ENCODE measurements at places on chromosomes 11 and 22.

DNA sequence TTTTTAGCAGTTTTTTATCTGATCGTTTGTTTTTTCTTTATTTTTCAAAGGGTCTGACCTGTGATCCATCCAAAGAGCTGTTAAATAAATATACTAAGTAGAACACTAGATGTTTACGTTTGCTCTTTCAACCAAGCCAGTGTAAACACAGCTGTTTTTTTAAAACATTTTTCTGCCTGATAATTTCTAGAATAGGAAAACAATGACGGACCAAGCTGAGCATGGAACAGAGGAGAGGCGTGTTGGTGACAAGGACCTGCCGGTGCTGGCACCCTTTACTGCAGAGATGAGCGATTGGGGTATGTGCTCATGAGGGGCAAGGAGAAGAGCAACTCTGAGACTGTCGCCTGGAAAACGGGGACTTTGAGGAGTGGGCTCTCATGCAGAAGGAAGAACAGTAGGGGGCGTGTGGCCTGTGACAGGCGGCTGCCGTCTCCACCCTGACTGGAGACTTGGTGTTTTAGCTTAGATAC lies 28.6 kb upstream of the PANX2 start:
- DNase-seq: no peak

GRCh38 chr11:119055901-119056300 lies 1.1 kb downstream of the HYOU1 start:
- DNase-seq: no peak

DNA sequence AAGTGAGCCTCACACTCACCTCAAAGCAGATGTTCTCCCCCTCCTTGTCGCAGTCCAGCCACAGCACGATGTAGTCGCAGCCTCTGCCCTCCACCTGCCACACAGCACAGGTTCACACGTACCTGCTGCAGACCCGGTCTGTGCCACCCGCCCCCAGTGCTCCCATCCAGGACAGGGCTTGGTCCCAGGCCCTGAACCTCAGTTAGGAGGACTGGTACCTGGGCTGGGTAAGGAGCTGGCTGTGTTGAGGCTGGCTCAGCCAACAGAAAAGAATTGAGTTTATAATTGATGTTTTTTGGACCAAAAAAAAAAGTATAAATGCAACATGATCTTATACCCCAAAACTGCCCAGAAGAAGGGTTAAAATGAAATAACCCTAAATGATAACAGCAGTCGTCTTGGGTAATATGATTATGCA lies 10.7 kb downstream of the TOP3B start:
- DNase-seq: no peak

DNA sequence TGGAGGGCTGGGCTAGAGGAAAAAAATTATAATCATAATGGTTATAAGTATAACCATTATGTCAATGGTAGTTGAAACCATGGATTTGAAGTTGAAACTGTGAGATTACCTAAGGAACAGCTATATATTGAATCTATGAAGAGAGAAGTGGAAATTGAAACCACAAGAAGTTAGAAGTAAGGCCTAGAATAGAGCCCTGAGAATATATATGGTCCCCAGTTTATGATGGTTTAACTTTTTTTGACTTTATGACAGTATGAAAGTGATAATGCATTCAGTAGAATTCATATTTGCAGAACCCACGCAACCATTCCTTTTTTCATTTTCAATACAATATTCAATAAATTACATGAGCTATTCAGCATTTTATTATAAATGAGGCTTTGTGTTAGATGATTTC lies 15.0 kb downstream of the AASDHPPT start:
- DNase-seq: no peak

DNA sequence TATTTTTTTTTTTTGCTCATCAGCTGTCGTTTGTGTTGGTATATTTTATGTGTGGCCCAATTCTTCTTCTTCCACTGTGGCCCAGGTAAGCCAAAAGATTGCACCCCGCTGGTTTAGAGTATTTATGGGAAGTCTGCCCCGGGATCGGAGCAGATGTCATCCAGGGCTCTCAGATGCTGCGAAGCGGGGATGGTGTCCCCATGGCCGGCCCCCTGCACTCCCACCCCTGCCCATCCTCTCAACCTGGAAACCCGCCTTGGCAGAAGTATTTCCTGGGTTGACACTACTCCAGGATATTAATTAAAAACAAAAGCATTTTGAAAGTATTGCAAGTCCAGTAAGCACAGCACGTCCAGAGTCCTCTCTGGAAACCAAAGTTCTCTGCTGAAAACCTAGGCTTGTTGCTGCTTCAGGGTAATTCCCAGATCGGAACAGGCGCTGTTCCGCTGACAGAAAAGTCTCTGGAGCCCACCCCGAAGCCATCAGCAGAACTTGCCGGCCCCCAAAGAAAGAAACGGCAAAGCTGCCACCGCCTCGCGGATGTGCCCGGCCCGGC lies 833 bp downstream of the SCUBE2 start:
- no peak for DNase-seq

GRCh38 chr11:113113801-113114704 lies 152.8 kb downstream of the NCAM1 start:
- DNase-seq: peak; percentile 3

DNA sequence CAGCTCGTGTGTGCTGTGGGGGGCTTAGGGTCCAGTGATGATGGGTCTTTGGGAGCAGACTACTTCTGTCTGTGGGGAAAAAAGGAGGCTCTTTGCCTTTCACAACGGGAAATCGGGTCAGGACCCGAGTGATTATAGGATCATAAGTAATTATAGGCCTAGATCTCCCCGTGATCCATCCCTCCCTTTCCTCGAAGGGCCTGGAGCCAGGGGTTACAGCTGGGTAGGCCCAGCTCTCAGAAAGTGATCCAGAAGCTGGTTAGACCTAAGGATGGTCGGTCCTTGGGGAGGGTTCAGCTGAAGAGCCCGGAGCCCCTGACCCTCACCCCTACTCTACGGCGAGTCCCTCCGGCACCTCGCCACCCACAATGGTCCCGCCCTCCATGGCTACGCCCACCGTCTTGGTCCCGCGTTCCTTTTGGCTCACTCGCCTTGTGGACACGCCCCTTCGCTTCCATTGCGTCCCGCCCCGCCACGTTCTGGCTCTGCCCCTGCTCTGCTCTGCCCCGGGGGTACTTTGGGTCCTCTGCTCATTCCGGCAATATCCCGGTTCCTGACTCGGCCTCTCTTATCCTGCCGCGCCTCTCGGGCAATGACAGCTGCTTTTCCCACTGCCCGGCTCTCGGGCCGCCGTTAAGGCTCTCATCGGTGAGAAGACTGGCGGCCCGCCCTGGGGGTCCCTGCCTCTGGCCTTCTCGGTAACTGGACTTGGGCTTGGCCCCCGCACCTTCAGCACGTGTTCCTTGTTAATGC lies 5.0 kb downstream of the IGSF22 start:
- DNase-seq: peak; percentile 79

DNA sequence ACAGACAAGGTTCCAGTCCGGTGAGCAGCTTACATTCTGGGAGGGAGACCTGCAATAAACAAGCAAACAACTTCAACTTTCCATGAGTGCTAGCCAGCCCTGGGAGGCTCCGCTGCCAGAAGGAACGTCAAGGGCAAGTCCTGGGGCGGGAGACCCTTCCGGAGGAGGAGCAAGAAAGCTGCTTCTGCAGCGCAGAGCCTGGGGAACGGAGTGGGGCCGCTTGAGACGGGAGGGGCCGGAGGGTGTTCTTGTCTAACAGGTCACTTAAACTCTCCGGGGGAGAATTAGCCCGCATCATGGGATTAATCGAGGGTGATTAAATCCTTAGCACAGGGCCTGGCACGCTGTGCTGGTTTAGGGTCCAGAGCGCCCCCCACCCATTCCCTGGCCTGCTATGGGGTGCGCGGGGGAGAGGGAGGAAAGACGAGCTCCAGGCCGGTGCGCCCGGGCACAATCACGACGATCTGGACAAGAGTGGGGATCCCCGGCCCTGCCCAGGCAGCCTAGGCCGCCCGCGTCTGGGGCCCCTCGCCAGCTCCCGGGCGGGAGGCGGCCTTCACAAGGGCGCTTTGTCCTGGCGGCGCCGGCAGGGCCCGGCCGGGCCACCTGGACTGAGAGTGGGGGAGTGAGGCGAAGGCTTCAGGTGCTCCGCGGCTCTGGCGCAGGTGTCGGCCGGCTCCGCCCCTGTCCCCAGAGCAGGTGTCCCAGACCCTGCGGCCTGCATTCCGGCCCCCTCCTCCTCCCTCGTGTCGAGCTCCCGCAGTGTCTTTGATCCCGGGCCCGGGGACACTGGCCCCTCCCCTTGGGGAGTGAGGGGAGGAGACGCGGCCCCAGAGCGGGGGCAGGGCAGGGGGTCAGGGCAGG lies 663 bp upstream of the LARGE2 start:
- no peak for DNase-seq

- DNase-seq: no peak
Measured at GRCh38 chr11:72132646-72133045, 2.9 kb upstream of the FOLR3 start.

- no peak for DNase-seq
Measured at GRCh38 chr22:45397806-45398205, 15.6 kb downstream of the SMC1B start.

GRCh38 chr22:23896523-23897186 lies 2.5 kb downstream of the MIF start:
- DNase-seq: no peak

- peak; percentile 5 for DNase-seq
Measured at GRCh38 chr11:124195189-124195734, 12.1 kb downstream of the OR10D3 start.

DNA sequence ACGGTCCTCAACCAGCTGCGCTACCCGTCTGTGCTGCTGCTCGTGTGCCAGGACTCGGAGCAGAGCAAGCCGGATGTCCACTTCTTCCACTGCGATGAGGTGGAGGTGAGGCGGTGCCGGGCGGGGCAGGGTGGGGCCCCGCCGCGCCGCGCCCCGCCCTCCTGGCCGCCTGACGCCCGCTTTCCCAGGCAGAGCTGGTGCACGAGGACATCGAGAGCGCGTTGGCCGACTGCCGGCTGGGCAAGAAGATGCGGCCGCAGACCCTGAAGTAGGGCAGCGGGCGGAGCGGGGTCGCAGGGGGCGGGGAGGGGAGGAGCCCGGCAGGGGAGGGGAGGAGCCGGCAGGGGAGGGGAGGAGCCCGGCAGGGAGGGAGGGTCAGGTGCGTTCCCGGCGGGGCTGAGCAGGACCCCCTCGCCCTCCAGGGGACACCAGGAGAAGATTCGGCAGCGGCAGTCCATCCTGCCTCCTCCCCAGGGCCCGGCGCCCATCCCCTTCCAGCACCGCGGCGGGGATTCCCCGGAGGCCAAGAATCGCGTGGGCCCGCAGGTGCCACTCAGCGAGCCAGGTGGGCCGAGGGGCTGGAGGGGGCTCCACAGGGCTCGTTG lies 14.7 kb downstream of the EPS8L2 start:
- no peak for DNase-seq

GRCh38 chr22:42743501-42743991 lies 22.9 kb upstream of the A4GALT start:
- no peak for DNase-seq

DNA sequence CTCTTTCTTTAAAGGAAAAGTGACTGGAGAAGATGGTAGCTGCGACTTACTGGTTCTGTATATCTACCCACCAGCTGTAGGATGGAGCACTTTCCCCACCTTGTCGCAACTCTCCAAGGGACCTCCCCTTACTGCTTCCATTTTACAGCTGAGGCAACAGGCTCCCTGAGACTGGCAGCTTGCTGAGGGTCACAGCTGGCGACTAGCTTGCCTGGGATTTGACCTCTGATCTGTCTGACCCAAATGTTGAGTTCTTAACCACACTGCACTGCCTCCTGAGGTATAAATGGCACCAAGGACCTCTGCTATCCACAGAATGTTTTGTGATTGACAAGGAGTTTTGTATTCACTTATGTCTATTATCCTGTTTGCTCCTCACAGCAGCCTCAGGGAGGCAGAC lies 115.0 kb upstream of the NNMT start:
- DNase-seq: no peak

DNA sequence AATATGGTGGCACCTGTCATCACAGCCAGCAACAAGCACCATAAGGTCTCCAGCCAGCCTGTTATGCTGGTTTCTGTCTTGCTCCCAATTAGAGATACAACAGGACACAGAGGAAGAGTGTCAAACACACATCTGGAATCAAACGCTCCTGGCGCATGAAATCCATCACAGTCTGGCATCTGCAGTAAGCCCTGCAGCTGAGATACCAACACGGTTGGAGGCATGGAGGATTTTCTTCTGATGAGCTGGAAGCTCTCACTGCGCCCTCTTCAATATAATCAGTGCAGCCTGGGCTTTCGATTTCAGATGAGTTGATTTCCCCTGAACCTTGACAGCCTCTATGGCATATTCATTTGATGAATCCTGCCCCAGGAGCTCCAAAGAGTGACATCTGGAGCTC lies 27.8 kb upstream of the CARS1 start:
- DNase-seq: no peak

- DNase-seq: peak; percentile 53
Measured at GRCh38 chr22:36331912-36332622, 55.7 kb downstream of the MYH9 start.

DNA sequence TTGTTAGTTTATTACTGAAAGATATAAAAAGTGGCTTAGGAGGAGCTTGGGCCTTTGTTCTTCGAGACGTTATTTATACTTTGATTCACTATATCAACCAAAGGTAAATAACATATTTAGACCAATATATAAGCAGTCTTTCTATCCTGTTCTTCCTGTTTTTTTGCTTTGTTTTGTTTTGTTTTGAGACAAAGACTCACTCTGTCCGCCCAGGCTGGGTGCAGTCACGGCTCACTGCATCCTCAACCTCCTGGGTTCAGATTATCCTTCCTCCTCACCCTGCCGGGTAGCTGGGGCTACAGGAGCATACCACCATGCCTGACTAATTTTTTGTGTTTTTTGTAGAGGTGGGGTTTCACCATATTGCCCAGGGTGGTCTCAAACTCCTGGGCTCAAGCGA lies 66.8 kb downstream of the ATM start:
- DNase-seq: no peak

DNA sequence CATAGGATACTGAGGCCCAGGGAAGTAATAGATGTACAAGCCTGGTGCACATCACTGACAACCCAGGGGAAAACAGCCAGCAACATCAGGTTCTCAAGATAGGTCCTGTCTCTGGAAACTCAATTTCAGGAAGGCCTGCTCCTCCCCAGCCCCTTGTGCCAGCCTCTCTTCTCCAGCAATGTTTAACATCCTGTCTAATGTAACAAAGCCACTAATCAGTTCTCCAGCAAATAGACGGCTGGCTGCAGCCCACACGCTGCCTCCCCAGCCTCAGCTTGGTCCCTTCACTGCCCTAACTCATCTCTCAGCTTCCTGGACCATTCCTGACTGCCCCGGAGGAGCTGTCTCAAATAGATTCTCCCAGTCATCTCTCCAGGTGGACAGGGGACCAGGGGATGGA lies 37.8 kb downstream of the RPL27A start:
- no peak for DNase-seq

GRCh38 chr11:108593214-108593922 lies at the start of gene EXPH5:
EXPH5 (minus strand) TSS chr11:108593768; CDS start chr11:108593536, 232 bp downstream.
- peak; percentile 82 for DNase-seq

GRCh38 chr22:26236991-26237390 lies 67.7 kb downstream of the SEZ6L start:
- DNase-seq: no peak

DNA sequence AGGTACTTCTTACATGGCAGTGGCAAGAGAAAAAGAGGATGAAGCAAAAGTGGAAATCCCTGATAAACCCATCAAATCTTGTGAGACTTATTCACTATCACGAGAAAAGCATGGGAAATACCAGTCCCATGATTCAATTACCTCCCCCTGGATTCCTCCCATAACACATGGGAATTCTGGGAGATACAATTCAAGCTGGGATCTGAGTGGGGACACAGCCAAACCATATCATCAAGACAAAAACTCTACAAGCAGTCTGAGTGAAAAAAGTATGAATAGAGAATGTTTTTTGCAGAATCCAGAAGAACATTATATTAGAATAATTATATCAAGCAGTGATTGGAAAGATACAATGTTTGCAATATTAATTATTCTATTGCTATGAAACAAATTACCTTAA lies 893.7 kb downstream of the FAM181B start:
- DNase-seq: no peak

- no peak for DNase-seq
Measured at GRCh38 chr11:44804449-44805437, 78.0 kb downstream of the TSPAN18 start.

Measured in activated T-cell treated with anti-CD3 and anti-CD28 coated beads for 48 hours (primary cell).